ENCODE measurements at places on chromosomes 12 and 14. TPM values are rescaled to one million over a fixed set of nuclear protein-coding genes. Genes with fewer than 3 reads are reported as not detected.

- DNase-seq, result peak; percentile 3
Observed at GRCh38 chr12:90909069-90909770, 45.8 kb downstream of the CCER1 start.

GRCh38 chr12:130354407-130354806 is 16.7 kb downstream of the PIWIL1 start:
- DNase-seq, result peak; percentile 26

Gene GSG1
- total RNA-seq, result not detected

- DNase-seq, result peak; percentile 84
Observed at GRCh38 chr14:61525293-61526011, 169.9 kb upstream of the HIF1A start.

GRCh38 chr14:80055667-80056496 is 155.4 kb downstream of the DIO2 start:
- DNase-seq, result peak; percentile 63

Gene AVPR1A
- total RNA-seq, result 17.0 TPM

GRCh38 chr12:15677228-15677627 is 112.0 kb downstream of the EPS8 start:
- no peak for DNase-seq

GRCh38 chr14:20662968-20663732 is 21.2 kb upstream of the RNASE4 start:
- DNase-seq, result peak; percentile 34

GRCh38 chr14:73824536-73824935 is 27.1 kb upstream of the PTGR2 start:
- no peak for DNase-seq

DNA sequence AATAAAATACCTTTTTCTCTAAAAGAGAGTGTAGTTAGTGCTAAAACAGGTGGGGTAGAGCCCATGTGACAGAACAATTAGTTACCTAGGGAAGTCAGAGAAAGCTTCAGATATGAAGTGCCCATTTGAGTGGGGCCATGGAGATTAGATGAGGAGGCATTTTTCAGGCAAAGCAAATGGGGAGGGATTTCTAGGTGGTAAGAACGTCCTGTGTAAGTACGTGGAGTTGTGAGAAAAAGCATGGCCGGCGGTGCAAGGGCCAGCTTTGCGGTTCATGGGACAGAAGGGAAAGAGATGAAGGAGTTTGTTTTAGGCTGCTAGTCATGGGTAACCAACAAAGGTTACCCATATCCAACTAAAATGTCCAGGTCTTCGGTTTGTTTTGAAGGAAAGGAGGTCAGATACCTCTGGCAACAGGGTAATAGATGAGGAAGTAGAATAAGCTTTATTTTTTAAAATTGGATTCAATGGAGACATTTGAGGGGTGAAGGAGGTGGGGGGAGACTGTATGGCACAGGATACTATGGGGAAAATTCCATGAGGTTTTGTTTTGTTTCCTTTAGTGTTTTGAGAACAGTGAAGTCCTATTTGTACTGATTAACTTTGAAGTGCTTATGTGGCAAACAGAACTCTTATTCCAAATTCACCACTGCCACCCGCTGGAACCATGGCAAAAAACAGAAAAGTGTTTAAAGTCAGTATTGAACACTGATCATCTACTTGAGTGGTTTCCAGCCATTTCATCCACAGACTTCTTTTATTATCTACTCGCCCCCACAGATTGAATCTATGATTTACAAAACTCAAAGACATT is 10.0 kb upstream of the SNRPF start:
- DNase-seq, result peak; percentile 59

Gene TCHP
- total RNA-seq, result 25.8 TPM

DNA sequence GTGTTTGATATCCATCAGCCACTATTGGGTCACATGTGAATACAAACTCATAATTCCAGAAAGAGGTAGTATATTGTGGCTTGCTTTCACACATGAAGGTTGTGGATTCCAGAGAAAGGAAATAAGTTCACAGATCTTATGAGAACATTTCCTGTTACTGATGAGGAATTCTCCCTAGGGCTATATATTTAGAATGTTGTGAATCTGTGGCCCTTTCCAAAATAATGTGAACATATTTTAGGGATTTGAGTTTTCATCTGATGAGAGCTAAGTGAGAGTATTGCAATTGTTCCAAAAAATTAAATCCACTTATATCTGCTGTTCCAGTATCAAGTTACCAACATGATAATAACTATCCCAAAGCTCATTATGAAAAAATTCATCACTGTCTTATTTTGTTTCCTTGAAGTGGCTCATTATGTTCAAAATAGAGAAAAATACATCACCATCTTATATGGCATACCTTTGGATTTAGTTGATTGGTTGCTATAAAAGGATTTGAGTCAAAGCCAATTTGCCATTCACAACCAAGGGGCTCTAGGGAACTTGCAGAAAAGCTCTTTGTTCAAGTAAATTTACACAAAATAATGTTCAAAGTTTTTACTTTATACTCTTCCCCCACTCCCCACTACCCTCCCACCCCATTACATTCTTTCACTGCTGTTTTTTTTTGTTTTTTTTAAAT is 76.3 kb downstream of the MYRFL start:
- no peak for DNase-seq

Gene MCRS1
- total RNA-seq, result 79.9 TPM

Gene SIX6
- total RNA-seq, result not detected

DNA sequence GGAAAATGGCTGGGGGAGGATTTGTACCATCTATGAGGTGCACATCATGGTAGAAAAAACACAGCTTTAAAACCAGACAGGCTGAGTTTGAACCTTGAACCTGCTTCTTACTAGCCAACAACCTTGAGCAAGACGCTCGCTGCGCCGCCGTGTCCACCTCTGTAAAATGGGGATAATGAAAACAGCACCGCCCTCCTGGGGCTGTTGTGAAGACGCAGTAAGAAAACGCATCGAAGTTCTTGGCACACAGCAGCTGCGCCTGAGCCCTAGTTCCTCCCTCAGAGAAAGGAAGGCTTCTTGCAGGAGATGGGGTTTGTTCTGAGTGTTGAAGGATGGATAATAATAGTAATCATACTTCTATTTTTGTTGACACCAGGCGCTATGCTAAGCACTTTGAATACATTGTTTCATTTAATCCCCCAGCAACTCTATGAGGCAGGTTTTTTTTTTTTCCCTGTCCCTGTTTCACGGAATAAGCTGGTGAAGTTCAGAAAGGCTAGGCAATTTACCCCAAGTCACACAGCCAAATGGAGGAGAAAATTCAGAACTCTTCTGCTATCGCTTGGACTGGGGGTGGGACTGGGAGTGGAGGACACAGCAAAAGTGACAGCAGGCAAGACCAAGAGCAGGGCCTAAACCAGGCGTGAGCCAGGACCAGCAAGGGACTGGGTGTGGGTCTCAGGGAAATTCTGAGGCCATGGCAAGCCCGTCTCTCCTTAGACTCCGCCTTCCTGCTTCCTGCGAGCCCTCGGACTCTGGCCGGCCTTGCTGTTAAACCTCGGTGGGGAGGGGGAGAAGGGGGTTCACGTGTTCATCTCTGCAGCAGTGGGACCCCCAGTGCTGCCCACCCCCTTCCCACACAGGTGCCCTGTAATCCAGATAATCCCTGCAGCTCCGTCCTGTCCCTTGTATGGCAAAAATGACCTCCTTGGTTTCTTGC is 97.5 kb downstream of the LRRC74A start:
- no peak for DNase-seq

- DNase-seq, result no peak
Observed at GRCh38 chr14:27660683-27661082, 1062.8 kb upstream of the NOVA1 start.

Gene SRRM4
- total RNA-seq, result 0.27 TPM

- DNase-seq, result peak; percentile 31
Observed at GRCh38 chr12:3077572-3078081, 448 bp downstream of the TSPAN9 start.

Gene CLEC7A
- 2.7 TPM for total RNA-seq

Gene ANKRD33
- not detected for total RNA-seq

GRCh38 chr12:89971880-89972279 is 263.2 kb upstream of the ATP2B1 start:
- DNase-seq, result no peak

- DNase-seq, result no peak
Observed at GRCh38 chr12:7877420-7877819, 4.7 kb upstream of the SLC2A14 start.

GRCh38 chr12:74818412-74818811 is 280.8 kb downstream of the ATXN7L3B start:
- no peak for DNase-seq

DNA sequence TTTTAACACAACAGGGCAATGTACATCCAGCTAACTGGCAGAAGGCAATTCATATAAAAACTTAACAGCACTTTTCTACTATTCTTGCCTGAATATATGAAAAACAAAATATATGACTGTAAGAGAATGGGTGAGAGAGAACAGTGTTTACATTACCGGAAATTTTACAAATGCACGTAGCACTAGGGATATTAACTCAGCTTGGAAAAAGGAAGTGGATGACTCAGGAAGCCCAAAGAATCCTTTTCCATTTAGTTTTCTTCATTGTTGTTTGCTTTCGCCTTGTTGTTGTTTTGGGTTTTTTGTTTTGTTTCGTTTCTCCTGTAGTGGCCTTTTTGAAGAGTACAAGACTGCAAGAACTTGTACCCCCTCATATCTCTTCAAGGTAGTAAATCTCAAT is 295.5 kb downstream of the EGLN3 start:
- DNase-seq, result no peak

GRCh38 chr12:71594214-71594948 is 69.3 kb downstream of the ZFC3H1 start:
- DNase-seq, result no peak

GRCh38 chr12:25401547-25402345 is 151.0 kb upstream of the KRAS start:
- DNase-seq, result no peak

- no peak for DNase-seq
Observed at GRCh38 chr12:59004456-59004855, 84.2 kb upstream of the LRIG3 start.

Gene ADCY4
- total RNA-seq, result 54.5 TPM

DNA sequence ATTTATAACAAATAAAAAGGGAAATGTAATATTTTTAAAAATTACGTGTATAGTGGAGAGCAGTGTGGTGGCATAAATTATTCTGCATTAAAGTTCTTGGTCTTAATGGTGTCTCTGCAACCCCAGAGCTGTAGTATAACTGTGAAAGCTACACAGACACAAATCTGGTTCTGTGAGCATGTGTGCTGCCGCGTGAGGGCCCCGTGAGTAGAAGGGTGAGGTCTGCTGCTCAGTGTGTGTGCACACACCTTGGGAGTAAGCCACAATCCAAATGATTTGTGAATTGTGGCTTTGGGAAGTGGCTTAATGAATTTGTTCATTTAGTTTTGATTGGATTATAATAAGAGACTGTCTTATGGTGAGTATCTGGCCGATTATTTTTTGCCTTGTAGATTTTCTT is 16.8 kb downstream of the PELI2 start:
- peak; percentile 80 for DNase-seq

Measured in thyroid gland (tissue), 4 donors.